ENCODE measurements at places on chromosomes 1 and 21. TPM values are rescaled to one million over a fixed set of nuclear protein-coding genes. Genes with fewer than 3 reads are reported as not detected.

The KCNN3 gene
- total RNA-seq = 0.05 TPM

The DCDC2B gene
- not detected for total RNA-seq

The ZNF684 gene
- 5.3 TPM for total RNA-seq

The GJC2 gene
- 2.4 TPM for total RNA-seq

The SETSIP gene
- not detected for total RNA-seq

The MYOC gene
- total RNA-seq = not detected

The BRDT gene
- not detected for total RNA-seq

DNA sequence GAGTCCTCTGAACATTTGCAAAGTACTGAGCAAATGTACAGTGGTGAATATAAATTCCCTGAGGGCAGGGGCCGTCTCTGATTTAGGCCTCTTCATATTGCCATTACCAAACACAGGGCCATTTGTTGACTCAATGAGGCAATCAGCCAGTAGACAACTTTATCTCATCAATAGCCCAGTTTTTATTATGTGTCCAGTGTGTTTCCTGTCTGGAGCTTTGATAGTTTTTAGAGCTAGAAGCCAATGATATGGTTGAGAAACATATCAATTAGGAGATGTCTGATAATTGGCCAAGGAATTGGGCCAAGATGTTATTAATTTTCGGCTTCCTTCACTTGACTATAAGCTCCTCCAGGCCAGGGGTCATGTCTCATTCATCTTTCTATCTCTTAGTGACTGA lies 163.0 kb downstream of the ROR1 start:
- DNase-seq = no peak

GRCh38 chr1:15028102-15028501 lies 125.4 kb upstream of the TMEM51 start:
- no peak for DNase-seq

DNA sequence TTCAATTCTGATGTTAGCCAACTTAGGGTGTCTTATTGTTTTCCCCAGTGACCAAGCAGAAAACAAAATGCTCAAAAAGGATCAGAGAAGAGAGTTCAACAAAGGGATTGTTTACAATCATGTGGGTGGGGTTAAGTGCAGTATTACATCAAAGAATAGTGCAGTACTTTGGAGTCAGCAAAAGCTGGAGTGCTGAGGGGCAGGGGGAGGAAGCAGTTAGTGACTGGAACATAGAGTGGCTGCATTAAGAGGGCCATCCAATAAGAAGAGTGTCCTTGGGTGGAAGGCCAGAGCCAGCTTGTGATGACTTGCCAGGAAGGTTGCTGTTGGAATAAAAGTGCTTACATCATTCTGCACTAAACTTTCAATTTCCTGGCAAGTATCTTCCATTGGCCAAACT lies 175.5 kb downstream of the CYYR1 start:
- no peak for DNase-seq

DNA sequence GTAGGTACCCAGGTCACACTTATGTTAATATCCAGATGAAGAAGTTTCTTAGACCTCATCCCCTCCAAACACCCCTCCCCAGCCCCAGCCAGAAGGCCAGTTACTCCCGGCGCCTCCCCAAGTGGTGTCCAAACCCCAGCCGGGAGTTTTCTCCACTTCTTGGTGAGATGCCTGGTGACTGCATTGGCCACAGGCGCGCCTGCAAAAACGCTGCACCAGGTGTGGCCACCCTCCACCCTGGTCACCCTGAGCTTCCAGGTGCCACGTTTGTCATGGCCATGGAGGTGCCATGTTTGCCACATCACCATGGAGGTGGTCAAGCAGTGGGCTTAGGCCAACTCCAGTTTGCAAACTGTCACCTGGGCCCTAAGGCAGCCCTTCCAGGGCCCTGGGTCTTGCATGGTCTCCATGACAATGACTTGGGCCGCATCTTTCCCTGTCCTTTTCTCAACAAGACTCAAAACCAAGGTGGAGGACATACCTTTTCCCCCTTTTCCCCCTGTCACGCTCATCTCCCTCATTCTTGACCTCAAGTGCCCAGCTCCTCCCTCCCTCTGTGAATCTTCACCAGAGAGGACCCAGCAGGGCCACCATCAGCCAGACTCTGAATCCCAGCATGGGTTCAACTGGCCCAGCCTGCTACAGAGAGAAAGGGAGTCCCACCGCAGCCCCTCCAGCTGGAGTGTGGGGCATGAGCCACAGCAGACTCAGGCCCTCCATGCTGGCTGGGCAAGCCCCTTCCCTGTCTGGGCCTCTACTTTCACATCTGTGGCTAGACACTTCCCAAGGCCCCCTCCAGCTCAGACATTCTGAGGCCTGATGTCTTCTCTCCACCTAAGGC lies 125.9 kb upstream of the ZBTB40 start:
- no peak for DNase-seq

DNA sequence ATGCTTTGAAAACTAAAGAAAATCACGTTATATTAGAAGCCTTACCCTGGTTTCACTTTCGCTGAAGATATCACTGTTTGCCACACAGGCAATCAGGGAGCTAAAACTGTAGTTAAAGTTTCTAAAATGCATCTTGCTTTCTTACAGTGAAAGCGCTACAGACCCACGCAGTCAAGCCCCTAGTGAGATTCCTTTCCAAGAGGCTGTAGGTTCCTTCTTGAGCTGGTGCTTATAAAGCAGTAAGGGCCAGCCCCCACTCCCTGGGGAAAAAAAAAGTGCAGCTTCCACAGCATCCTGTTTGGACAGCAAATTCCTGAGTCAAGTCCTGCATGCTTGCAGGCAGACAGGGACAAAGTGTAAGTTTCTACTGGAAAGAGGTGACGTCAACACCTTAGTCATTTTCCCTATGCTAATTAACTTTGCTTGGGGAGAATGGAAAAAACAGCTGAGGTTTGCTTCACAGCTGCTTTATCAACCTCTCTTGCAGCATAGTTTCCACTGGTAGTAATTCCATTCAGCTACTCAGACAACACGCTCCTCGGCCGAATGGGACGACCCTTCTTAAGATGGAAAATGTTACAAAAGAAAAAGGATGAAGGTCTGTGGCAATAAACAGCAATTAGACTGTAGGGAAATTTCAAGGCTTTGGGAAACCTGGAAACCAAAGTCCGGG lies 14.7 kb upstream of the KCNE1 start:
- peak; percentile 90 for DNase-seq

GRCh38 chr1:186865253-186865652 lies 36.5 kb downstream of the PLA2G4A start:
- DNase-seq = no peak

GRCh38 chr1:177333936-177334595 lies 163.3 kb downstream of the BRINP2 start:
- DNase-seq = no peak

- DNase-seq = no peak
Measured at GRCh38 chr1:87053446-87053845, 139.0 kb downstream of the HS2ST1 start.

- DNase-seq = no peak
Measured at GRCh38 chr1:217133958-217134856, 411.0 kb upstream of the ESRRG start.

DNA sequence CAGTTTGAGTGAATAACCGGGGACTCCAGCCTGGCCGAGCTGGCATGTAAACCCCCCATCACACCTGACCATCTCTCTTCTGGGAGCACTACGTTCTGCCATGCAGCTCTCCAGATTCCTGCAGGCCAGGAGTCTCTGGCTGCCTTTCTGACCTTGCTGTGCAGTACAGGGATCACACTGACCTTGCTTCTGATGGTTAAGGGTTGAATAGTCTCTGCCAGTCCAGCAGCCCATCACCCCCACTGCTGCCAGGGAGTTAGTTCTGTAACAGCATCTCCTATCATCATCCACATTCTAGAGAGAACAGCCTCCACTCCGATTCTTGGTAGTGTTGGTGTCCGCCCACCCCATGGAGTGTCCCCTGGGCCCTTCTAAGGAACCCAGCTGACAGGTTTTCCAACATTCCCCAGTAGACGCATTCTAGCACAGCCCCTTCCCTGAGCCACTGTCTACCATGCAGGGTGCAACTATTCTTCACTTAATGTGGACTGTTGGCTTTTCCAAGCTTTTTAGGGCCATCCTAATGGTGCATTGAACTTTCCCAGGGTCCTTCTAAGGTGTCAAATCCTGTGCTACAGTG lies 109.8 kb downstream of the RIPK4 start:
- no peak for DNase-seq

GRCh38 chr1:12505639-12506280 lies 112.2 kb downstream of the DHRS3 start:
- no peak for DNase-seq

DNA sequence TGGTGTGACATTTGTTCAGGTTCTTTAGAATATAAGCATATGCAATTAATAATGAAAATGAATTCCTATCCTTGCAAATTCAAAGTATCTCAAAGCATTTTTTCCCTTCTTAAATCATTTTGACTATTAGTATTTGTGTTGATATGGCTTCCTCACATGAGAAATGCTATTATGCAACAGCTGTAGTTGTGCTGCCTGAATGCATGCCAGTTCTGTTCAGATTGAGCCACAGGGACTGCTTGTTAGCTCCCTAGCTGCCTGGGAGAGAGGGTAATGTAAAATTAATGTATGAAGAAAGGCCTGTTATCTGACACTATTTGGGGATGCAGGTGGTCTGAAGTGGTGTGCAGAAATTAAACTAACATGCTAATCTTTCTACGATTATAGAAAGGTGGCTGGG lies 45.5 kb downstream of the CACHD1 start:
- DNase-seq = no peak

DNA sequence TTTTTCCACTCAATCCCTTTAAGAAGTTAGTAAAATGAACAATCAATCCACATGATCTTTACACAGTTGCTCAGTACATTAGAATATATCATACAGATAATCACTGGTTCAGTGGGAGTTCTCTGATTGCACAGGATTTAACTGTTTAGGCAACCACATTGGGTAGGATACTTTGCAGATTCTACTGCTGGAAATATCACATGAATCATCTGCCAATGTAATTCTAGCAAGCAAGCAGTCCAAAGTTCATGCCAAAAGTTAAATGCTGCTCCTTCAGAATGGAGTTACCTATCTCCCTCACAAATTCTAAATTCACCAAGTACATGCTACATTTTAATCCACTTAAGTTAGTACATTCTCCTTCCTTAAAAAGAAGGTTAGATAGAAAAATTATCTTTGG lies 52.4 kb downstream of the NEGR1 start:
- DNase-seq = no peak

DNA sequence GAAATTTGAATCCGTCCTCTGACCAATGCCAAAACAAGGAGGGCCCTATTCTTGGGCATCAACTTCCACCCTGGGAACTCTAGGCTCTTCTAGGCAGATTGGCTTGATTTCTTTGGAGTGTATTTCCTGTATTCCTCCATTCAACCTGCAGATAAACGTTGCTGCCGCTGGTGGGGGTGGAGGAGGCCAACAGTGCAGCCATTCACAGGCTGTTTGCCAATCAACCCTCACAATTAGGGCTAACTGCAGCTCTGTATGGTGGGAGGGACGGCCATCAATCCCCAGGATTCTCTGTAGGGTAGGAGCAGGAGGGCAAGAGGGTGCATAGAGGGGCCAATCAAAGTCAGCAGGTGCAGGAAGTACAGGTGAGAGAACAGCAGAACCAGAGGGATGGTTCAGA lies 273.1 kb upstream of the PROX1 start:
- no peak for DNase-seq

- no peak for DNase-seq
Measured at GRCh38 chr1:91846007-91846638, 39.8 kb downstream of the TGFBR3 start.

- DNase-seq = no peak
Measured at GRCh38 chr1:8835941-8836643, 18.7 kb upstream of the RERE start.

DNA sequence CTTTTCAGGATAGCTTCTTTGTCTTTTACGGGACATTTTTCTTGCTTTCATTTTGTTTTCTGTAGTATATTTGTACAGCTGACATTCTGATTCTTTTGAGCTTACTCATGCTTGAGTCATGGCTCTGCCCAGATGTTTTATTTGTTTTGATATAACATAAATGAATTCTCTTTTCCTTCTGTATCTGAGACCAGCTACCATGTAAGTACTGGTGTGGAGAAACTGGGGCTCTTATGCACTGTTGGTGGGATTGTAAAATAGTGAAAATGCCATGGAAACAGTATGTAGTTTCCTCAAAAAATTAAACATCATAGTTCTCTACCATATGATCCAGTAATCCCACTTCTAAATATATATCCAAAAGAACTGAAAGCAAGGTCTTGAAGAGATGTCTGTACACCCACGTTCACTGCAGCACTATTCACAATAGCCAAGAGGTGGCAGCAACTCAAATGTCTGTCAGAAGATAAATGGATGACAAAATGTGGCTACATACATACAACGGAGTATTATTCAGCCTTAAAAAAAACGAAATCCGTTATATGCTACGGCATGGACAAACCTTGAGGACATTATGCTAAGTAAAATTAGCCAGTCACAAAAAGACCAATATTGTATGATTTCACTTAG lies 61.4 kb downstream of the EIF2B3 start:
- DNase-seq = peak; percentile 83

GRCh38 chr1:232548691-232549090 lies 81.2 kb downstream of the SIPA1L2 start:
- DNase-seq = no peak

DNA sequence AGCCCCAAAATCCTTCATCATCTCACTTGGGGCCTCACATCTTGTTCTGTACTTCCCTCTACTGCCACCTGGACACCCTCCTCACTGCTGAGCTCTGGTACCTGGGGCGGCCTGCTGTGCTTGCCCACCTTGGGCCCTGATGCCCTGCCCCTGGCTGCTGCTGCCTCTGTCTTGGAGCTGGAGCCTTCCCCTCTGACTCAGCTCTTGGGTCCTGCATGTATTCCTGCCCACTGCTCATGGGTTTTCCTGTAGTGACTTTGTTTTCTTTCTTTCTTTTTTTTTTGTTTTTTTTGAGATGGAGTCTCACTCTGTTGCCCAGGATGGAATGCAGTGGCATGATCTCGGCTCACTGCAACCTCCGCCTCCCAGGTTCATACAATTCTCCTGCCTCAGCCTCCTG lies 37.5 kb downstream of the TRAPPC10 start:
- DNase-seq = no peak

- no peak for DNase-seq
Measured at GRCh38 chr1:35692317-35692716, 26.4 kb downstream of the C1orf216 start.

GRCh38 chr1:82392946-82393345 lies 592.2 kb downstream of the ADGRL2 start:
- no peak for DNase-seq

DNA sequence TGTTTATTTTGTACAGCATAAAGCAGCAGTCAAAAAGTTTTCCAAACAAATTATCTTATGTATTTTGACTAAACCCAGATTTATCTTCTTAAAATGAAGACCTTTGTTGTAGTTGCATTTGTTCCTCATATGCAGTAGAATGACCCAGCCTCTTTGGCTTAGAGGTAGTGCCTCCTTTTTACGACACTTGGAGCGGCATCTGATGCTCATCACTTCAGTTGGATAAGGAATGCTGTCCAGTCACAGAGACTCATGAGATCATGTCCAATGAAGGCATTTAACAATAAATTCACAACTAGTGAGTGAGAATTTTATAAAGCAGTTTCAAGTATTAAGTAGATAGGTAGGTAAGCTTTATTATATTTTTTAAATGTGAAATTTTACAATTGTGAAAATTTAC lies 35.2 kb downstream of the PTPRC start:
- no peak for DNase-seq
